ENCODE measurements at places on chromosomes 11 and 22.

DNA sequence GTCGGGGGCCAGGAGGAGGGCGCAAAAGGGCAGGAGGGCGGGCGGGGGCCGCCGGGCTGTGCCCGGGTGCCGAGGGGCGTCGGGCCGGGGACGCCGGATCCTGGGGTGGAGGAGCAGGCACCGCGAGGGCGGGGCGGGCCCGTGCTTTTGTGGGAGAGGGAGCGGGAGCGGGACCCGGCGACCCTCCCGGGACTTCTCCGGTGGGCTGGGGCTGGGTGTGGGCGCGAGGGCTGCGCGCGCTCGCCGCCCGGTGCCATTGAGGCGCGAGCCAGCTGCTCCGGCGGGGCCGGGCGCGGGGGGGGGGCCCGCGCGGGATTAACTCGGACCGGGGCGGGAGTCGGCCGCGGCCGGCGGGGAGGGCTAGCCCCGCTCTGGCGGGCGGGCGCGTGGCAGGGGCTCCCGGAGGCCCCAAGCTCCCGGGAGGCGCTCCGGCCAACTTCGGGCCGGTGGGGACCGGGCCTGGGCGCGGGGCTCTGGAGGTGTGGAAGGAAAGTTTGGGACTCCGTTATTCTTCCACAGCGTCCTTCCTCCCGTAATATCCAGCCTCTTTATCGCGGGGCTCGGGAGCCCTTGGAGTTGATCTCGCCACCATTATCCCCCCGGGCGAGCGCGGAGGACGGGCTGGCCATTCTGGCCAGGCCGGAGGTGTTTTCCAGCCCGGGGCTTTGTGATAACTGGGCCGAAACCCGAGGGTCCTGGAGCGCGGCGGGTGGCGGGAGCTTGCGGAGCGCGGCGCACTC is 936 bp downstream of the CECR2 start:
- no peak for DNase-seq

DNA sequence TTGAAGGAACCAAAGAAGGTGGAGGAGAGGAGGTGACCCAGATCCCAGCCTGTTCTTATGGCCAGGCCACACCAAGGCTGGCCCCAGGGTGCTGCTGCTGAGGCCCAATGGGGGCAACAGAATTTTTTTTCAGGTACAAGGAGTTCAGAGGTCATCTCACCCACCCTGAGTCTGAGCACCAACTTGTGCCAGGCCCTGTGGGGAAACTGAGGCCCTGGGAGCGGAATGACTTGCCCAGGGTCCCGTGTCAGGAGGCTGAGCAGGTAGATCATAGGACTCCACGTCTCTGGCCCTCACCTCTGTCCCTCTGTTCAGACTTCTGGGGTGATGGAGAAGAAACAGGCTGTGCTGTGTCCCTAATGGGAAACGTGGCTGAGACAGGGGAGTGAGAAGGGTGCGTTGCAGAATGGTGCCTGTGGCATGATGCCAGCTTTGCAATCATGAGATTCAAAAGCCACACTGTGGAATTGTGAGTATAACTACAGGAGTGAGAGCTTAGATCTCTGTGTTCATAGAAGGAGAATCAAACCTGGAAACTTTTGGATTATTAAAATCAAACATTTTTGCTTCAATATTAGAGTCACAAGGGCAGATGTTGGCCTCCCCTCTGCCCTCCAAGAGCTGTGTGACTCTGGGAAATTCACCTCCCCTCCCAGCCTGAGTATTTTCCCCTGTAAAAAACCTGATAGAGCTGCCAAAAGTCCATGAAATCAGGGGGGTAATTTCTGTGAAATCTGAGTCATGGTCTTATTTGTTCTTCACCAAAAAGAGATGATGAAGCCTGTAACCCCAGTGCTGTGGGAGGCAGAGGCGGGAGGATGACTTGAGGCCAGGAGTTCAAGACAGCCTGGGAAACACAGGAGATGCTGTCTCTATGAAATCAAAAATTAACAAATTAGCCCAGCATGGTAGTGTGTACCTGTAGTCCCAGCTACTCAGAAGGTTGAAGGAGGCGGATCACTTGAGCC is 874 bp downstream of the APOL1 start:
- peak; percentile 66 for DNase-seq

GRCh38 chr11:116217006-116217405 is 555.8 kb downstream of the BUD13 start:
- peak; percentile 53 for DNase-seq

DNA sequence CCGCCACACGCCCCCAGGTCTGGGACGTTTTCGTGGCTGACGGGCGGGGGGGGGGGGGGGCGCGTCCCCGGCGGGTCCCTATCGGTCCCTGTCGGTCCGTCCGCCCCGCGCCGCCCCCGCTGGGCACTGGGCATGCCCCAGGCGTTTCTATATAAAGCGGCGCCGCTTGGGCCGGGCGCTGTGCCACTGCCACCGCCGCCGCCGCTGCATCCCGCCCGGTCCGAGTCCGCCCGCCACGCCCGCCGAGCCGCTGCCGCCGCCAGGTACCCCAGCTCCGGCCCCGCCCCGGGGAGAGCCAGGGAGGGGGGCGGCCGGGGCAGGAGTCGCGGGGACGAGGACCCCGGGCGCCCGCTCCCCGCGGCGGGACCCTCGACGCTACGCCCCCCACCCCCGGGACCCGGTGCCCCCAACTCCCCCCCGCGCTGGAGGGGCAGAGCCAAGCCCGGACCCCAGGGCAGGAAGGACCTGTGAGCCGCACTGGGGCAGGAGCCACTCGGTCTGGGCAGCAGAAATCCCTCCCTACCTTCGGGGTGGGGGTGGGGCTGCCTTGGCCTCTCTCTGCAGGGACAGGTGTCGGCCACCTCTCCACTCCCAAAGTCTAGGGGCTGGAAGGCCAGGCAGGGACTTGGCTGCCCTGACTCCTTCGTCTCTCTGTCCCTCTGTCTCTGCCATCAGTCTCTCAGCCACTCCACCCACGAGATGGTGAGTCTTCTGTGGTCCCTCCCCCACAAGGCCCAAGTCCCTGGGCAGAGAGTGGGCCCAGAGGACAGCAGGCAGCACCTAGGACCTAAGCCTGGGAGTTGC is at the start of gene CARNS1:
CARNS1 (plus strand) TSS at position 178 of the 804 bp plus-strand sequence; CDS start at position 700, 522 bp downstream.
- peak; percentile 45 for DNase-seq

DNA sequence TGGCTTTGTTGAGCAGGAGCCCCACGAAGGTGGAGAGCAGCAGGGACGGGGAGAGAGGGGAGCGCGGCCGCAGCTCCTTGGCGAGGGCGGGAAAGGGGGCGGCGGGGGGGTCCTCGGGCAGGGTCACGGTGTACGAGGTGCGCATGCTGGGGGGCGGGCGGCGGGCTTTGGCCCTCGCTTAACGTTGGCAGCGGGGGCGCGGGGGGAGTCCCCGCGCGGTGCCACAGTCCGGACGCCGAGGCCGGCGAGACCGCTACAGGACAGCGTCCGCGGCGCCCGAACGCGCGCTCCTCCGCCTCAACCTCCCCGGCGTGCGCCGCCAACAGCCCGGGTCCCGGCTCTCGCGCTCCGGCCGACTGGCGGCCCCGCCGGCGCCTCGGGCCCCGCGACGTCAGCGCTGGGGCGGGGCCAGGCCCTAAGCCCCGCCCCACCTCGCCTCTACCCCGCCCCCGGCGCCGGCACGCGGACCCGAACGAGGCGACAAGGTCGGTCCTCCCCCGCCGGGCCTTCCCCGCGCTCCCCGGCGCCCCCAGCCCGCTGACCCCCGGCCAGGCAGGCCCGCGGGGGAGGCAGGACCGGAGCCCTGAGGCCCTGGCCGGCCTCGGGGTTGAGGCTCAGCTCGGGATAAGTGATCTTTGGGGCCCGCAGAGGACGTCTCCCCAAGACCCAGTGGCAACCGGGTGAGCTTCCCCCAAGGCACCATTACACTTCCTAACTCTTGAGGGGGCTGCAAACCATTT is 17.5 kb downstream of the USP2 start:
- peak; percentile 74 for DNase-seq
